Activated naive CD4-positive, alpha-beta T cell (primary cell): ENCODE measurements at places on chromosomes 12 and 14.

DNA sequence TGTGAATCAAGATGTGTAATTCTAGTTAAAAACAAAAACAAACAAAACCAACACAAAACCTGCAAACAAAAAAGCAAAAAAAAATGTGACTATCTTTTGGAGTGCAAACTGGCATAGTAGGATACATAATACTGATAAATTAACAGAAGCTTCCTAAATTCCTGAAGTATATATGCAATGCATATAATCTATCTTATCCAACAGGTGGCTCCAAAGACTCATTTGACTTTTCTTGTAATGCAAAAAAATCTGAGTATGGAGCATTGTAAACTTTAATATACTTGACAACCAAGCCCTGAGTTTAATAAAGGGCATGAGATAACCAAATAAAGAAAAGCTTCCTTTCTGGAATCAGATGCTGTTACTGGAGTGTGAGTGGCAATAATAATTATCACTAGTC is 1003.6 kb downstream of the FSCB start:
- DNase-seq, result no peak

DNA sequence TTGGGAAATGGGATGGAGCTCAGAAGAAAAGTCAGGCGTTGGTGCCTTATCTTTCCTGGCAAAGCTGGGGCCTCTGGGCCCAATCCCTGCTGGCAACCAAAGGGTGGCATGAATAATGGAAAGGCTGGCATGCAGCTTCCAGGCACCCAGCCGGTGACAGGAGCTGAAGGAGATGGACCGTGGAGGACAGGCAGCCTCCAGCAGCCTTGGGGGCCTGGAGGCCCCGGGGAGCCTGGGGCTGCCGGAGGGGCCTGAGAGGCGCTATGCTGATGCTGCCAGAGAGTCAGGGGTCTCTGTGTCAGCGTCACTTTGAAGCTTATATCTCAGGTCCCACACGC is 38.2 kb upstream of the EML1 start:
- DNase-seq, result no peak

GRCh38 chr14:87935886-87936285 is 57.1 kb downstream of the GALC start:
- no peak for DNase-seq

DNA sequence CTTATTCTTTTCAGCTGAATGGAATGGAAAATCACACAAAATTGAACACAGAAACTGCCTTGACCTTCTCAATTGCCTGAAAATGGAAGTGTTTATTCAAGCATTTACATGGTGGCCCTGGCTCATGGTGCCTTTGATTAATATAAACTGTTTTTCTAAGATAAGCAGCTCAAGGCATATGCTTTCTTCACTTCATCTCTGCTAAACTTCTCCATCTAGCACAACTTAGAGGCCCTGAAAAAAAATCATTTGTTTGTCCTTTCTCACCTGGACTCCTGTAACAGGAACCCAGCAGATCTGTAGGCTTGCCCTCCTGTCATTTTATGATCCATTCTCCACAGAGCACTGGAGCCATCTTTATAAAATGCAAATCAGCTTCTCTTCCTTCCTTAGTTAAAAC is 117.5 kb upstream of the KRR1 start:
- no peak for DNase-seq

GRCh38 chr12:115257791-115258190 is 573.8 kb upstream of the TBX3 start:
- no peak for DNase-seq

DNA sequence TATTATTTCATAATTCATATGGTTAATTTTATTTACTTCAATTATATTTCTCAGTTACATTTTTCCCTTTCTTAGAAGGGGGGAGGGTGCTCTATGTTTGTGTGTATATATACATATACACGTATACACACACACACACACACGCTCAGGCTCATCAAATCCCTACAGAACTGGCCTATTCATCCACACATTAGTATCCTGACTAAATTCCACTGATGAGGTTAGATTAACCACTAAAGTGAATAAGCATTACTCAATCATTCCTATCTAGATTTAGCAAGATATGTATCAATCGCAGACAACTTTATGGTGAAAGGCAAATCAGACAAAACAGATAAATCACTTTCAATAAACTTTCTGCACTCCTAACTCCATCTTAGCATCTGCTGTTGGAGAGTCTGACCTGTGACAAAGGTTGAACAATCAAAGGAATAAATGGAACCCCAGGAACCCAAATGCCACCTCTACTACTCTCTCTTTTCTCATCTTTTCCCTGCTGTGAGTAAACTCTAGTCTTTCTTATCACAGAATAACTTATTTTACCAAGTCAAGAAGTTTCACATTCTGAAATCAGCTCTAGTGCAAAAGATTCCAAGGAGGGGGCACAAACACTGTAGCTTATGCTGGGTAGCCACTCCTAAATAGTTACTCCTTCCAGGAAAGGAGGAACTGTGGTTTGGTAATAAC is 67.6 kb downstream of the RALGAPA1 start:
- DNase-seq, result no peak

DNA sequence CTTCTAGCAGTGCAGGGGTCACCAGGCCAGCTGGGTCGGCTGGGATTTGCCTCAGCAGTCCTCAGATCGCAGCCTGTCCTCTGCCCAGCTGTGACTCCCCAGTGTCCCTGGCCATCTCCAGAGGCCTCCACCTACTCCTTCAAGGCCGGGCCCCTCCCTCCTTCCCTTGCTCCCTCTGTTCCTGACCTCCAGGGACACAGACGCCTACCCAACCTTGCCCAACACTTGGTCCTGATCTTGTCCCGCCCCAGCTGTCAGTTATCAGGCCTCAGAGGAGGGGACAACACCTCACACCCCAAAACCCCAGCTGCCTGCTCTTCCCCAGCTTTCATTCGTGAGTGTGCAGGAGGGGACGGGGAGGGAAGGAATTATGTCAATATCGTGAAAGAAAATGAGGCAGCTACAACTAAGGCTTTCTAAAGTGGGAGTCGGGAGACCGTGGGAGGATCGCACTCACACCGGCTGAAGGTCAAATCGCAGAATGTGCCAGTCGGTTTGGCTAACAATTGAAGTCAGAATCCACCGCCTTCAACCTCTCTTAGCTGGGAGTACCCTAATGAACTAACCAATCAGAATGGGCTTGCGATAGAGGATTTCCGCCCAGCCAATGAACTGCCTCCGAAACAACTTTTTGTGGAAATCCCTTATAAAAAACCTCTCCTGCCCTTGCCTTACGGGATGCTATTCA is 9.4 kb upstream of the PLBD2 start:
- no peak for DNase-seq

GRCh38 chr12:111864913-111865312 is 22.9 kb downstream of the MAPKAPK5 start:
- no peak for DNase-seq

DNA sequence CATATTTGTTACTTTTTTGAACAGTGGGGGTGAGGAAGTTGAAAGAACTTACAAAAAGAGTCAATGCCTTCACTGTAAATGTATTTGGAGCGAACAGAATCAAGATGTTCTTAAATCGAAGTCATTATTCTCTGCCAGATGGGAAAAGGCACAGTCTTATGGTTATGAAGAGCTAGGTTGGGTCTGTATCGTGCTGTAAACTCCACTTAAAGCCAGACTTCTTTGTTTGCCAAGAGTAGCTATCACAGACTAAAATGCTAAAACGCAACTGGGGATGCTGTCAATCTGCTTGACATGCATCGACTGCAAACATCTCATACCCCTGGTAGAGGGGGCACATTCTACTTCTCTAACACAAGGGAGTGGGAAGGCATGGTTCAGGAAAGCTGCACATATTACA is 160.4 kb downstream of the DACT1 start:
- DNase-seq, result no peak

GRCh38 chr14:102993523-102993922 is 63.8 kb downstream of the CDC42BPB start:
- no peak for DNase-seq

- no peak for DNase-seq
These were observed 10.1 kb upstream of the PITPNM2 start for GRCh38 chr12:123160801-123161487.

- DNase-seq, result no peak
These were observed 384.3 kb downstream of the RAD51B start for GRCh38 chr14:68203871-68204270.

DNA sequence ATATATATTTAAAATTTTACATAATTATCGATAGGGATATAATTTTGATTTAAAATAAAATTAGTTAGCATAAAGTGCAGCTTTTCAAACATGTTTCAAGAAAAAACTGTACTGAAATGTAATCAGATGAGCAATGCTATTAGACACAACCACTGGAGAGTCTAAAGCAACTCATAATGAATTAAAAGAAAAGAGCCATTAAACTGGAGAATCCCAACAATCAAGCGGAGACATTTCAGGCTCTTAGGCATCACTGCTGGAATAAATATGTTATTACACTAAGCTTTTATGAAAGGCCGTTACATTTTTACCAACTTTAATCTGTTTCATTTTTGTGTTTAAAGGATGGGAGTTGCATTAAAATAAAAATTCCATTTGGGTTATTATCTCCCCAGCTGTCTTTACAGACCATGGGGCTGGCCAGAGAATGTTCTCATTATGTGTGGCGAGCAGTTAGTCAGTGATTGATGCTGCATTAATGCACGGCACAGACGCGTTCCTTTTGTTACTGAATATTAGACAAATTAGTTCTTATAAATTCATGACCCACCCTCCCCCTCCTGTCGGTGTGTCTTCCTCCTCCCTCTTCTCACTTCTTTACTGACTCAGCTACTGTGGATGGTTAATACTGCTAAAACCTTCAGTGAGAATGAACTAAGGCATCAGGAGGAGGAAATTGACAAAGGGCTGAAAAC is 156.8 kb downstream of the PDZRN4 start:
- no peak for DNase-seq

- no peak for DNase-seq
These were observed 197.0 kb downstream of the DAD1 start for GRCh38 chr14:22391908-22392565.

GRCh38 chr14:80213602-80214001 is 2.3 kb upstream of the DIO2 start:
- DNase-seq, result no peak

GRCh38 chr12:96143827-96144565 is 50.2 kb upstream of the ELK3 start:
- DNase-seq, result no peak

GRCh38 chr12:15982921-15983320 is 71.8 kb downstream of the DERA start:
- no peak for DNase-seq

- no peak for DNase-seq
These were observed 536 bp downstream of the VPS29 start for GRCh38 chr12:110501399-110501751.
